Caco-2 (cell line): ENCODE measurements at places on chromosomes 4 and X. TPM values are rescaled to one million over a fixed set of nuclear protein-coding genes. Genes with fewer than 3 reads are reported as not detected.

DNA sequence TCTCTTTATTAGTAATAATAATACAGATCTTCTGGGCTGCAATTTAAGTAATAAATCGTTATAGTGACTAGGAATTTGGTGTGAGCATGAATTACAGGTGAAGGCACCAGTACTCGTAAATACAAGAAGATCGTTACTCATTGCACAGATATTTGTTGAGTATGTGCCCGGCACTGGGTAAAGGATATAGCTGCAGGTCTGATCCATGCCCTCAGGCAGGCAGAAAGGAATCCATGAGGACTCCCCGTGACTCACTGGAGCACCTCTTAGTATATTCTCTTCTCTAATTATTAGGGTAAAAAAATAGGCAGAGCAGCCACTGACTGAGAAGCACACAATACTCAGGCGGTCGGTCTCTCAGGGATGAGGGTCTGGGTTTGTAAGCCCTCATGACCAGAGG is 868.3 kb downstream of the RAB28 start:
- DNase-seq, result no peak

DNA sequence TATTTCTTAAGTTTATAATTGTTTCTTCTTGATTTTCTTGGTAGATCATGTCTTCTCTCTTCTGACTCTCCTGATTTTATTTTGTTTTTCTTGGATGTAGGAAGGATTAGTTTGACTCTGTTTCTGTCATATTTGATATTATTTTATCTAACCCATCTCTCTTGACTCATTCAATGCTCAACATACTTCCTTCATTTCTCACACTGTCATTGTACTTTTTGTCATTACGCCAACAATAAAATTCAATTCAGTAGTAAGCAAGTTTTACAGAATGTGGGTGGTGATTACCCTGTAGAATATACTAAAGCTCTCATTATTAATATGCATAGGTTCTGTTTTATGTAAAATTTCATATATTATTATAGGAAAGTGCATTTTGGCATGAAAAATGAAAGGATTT is 1303.0 kb upstream of the AGA start:
- DNase-seq, result no peak

TRIM2 gene
- 62.0 and 62.3 TPM in 2 replicates for total RNA-seq

- DNase-seq, result no peak
These were observed 27.8 kb downstream of the PIR start for GRCh38 chrX:15465347-15465746.
